ENCODE measurements at places on chromosomes 3 and 15. TPM values are rescaled to one million over a fixed set of nuclear protein-coding genes. Genes with fewer than 3 reads are reported as not detected.

The KCNMB3 gene
- total RNA-seq = 3.2 TPM

The RAB43 gene
- total RNA-seq = 16.7 TPM

The SOX14 gene
- total RNA-seq = not detected

The UBAP1L gene
- total RNA-seq = 5.4 TPM

The RFTN1 gene
- total RNA-seq = 84.1 TPM

The SERPINI2 gene
- total RNA-seq = not detected

The ALG1L2 gene
- total RNA-seq = 2.1 TPM

The CLDN1 gene
- total RNA-seq = 41.4 TPM

The LTF gene
- not detected for total RNA-seq

The HTR3D gene
- total RNA-seq = not detected

The PARP15 gene
- 0.08 TPM for total RNA-seq

The ITGB5 gene
- 419 TPM for total RNA-seq

The CADM2 gene
- 2.2 TPM for total RNA-seq

The SKOR1 gene
- total RNA-seq = 0.42 TPM

The PARP14 gene
- 48.4 TPM for total RNA-seq

The SGO1 gene
- 2.7 TPM for total RNA-seq

The ITIH1 gene
- not detected for total RNA-seq

The P4HTM gene
- 35.6 TPM for total RNA-seq

The GOLGA6L10 gene
- total RNA-seq = 1.6 TPM

The GPR87 gene
- total RNA-seq = not detected

The C3orf20 gene
- not detected for total RNA-seq

The STAC gene
- not detected for total RNA-seq

The DOCK3 gene
- total RNA-seq = 0.24 TPM

The CPLX3 gene
- not detected for total RNA-seq

The PEX11A gene
- total RNA-seq = 4.6 TPM

The TEX9 gene
- 2.4 TPM for total RNA-seq

The CIDEC gene
- not detected for total RNA-seq

The SLC12A1 gene
- total RNA-seq = not detected

The CCNB2 gene
- 12.2 TPM for total RNA-seq

The AAGAB gene
- 32.8 TPM for total RNA-seq

The RBMS3 gene
- 66.8 TPM for total RNA-seq

The FAM98B gene
- total RNA-seq = 19.3 TPM

The GJD2 gene
- total RNA-seq = not detected

The P2RY13 gene
- not detected for total RNA-seq

The PPP1R14D gene
- total RNA-seq = not detected

The GOLGA8G gene
- not detected for total RNA-seq

The LARP6 gene
- total RNA-seq = 123 TPM

The IL17RB gene
- total RNA-seq = 0.24 TPM

The SPTSSB gene
- not detected for total RNA-seq

The CCDC9B gene
- 21.6 TPM for total RNA-seq

The DTX3L gene
- 37.4 TPM for total RNA-seq

The MST1R gene
- 1.1 TPM for total RNA-seq

The PATL2 gene
- total RNA-seq = 0.24 TPM

The RHCG gene
- total RNA-seq = not detected

The LRRC57 gene
- total RNA-seq = 40.3 TPM

The LINGO1 gene
- 2.1 TPM for total RNA-seq

The SYNPR gene
- total RNA-seq = not detected

The LPCAT4 gene
- 56.0 TPM for total RNA-seq

The CATSPER2 gene
- 3.1 TPM for total RNA-seq

The ABTB1 gene
- 73.4 TPM for total RNA-seq

The RPSA gene
- total RNA-seq = 991 TPM

The IQCF5 gene
- not detected for total RNA-seq

The HYKK gene
- 3.4 TPM for total RNA-seq

The DNAH12 gene
- 0.08 TPM for total RNA-seq

The CKMT1B gene
- total RNA-seq = not detected
